ENCODE measurements at places on chromosomes 7 and 10.

- no peak for DNase-seq
These were observed 47.7 kb downstream of the PAX2 start for GRCh38 chr10:100793055-100793454.

GRCh38 chr7:42617806-42618457, 293.9 kb downstream of the C7orf25 start:
- no peak for DNase-seq

DNA sequence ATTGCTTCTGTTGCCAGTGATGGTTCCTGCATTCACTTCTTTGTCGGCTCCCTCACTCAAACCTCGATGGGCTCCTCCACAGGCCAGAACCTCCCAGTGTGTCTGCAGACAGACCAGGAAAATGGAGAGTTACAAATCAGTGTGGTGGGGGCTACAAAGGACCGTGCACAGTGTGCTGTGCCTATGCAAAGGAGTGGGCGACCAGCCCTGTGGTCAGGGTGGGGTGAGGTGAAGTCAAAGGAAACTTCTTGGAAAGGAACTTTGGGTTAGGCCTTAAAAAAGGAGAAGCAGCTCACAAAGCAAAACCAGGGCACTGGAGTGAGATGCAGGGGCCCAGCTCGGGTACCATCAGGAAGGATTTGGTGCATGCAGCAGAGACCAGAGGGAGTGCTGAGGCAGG, 304.3 kb upstream of the ZMIZ1 start:
- DNase-seq = no peak

GRCh38 chr10:53382543-53382942, 610.0 kb upstream of the MBL2 start:
- DNase-seq = no peak

Data from MG63 (cell line).